ENCODE measurements at places on chromosomes 6 and 20. TPM values are rescaled to one million over a fixed set of nuclear protein-coding genes. Genes with fewer than 3 reads are reported as not detected.

NOTCH4 gene
- 6.1 TPM for total RNA-seq

OLIG3 gene
- not detected for total RNA-seq

NEU1 gene
- total RNA-seq: 13.6 TPM

LST1 gene
- total RNA-seq: 50.4 TPM

DNA sequence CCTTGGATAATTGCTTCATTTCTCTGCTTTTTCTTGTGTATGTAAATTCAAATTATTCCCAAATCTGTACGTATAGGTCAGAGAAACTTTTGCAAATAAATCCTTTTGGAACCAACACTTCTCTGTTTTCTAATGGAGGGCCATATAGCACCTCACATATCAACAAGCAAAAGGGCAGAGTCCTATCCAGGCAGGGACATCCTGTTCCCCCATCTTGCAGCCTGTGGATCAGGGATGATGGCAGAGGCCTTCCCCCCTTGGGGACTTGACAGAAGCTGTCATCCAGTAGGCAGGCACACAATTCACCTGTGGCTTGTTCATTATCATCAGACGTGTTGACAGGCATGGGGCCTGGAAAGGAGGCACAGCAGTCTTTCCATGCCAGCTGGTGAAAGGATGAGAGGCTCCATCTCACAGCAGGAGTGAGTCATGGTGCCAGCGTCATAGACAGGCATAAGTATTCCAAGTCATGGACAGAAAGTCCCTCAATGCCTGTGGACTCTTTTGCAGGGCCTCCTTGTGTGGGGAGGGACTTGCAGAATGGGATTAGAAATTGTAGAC, 31.8 kb upstream of the PLEKHG1 start:
- no peaks in the 10 kb centered on the region for H3K36me3 ChIP-seq
- DNase-seq: no peak
- H3K4me1 ChIP-seq: no peaks in the 10 kb centered on the region
- no peak overlapping the region for H3K27ac ChIP-seq
- H3K27me3 ChIP-seq: no peaks in the 10 kb centered on the region
- no peak overlapping the region for H3K4me3 ChIP-seq

DNA sequence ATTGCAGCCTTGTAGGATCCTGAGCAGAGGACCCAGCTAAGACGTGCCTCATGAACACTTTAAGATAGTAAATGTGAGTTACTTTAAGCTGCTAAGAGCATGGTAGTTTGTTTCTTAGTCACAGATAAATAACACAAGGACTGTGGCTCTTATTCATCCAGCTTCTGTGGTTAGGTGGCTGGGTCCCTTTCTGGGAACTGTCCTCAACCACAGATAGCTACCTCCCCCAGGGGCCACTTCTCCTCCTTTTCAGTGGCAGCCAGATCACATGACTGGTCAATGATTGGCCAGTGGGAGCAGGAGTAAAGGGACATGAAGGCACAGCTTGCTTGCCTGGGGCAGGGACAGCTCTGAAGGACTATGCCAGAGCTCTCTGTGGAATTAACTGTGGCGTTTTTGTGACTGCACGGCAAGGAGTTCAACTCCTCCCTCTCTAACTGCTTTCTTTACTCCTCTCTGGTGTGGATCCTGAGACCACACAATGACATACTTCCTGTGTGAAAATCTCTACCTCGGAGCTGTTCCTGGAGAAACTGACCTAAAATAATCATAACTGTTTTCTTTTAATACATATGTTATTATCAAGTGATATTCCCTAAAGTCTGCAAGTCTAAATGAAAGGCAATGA, 76.5 kb downstream of the NRN1 start:
- no peak overlapping the region for H3K4me3 ChIP-seq
- no peaks in the 10 kb centered on the region for H3K4me1 ChIP-seq
- no peaks in the 10 kb centered on the region for H3K36me3 ChIP-seq
- H3K27me3 ChIP-seq: no peaks in the 10 kb centered on the region
- no peak overlapping the region for H3K27ac ChIP-seq
- no peak for DNase-seq

- H3K27me3 ChIP-seq: peaks cover 12% of the 10 kb centered on the region
- no peaks in the 10 kb centered on the region for H3K36me3 ChIP-seq
- peaks cover 14% of the 10 kb centered on the region for H3K4me1 ChIP-seq
- H3K4me3 ChIP-seq: no peak overlapping the region
Measured at GRCh38 chr6:41429506-41430504, 94.4 kb downstream of the NCR2 start.
